GM23338 (cell line): ENCODE measurements at places on chromosomes 11 and 22. TPM values are rescaled to one million over a fixed set of nuclear protein-coding genes. Genes with fewer than 3 reads are reported as not detected.

- DNase-seq, result no peak
Measured at GRCh38 chr11:70547386-70547785, 149.1 kb downstream of the CTTN start.

DNA sequence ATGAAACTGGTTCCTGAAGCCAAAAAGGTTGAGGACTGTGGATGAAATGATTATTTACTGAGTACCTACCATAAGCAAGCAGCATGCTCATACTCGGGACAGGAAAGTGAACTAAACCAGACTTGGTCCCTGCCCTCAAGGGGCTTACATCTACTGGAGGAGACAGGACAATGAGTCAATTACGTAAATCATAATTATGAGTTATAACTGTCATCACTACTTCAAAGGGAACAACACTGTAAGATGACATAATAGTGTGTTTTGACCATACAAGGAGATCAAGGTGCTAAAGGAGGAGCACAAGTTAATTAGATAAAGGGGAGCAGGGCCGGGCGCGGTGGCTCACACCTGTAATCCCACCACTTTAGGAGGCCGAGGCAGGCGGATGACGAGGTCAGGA, 2.5 kb downstream of the FAM227A start:
- no peak for DNase-seq

GRCh38 chr22:26766510-26767350, 109.3 kb downstream of the MIAT start:
- no peak for DNase-seq

DNA sequence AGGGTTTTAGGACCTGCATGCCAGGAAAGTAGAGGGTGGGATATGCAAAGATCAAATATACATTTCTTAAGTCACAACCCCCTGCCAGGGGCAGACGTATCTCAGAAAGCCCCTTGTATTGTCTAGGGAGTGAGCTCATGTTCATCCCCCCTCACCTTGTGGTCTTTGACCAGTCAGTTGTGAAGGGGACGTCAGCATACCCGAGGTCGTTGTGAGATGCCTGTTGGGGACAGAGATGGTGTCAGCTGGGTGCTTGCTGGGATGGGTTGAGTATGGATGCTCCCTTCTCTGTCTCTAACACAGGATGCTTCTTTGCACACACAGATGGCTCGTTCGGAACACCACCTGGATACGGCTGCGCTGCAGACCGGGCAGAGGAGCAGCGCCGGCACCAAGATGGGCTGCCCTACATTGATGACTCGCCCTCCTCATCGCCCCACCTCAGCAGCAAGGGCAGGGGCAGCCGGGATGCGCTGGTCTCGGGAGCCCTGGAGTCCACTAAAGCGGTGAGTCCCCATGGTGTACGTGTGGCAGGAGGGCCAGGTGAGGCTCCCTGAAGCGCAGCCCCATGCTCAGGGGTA, 73.3 kb downstream of the BCR start:
- DNase-seq, result no peak

DNA sequence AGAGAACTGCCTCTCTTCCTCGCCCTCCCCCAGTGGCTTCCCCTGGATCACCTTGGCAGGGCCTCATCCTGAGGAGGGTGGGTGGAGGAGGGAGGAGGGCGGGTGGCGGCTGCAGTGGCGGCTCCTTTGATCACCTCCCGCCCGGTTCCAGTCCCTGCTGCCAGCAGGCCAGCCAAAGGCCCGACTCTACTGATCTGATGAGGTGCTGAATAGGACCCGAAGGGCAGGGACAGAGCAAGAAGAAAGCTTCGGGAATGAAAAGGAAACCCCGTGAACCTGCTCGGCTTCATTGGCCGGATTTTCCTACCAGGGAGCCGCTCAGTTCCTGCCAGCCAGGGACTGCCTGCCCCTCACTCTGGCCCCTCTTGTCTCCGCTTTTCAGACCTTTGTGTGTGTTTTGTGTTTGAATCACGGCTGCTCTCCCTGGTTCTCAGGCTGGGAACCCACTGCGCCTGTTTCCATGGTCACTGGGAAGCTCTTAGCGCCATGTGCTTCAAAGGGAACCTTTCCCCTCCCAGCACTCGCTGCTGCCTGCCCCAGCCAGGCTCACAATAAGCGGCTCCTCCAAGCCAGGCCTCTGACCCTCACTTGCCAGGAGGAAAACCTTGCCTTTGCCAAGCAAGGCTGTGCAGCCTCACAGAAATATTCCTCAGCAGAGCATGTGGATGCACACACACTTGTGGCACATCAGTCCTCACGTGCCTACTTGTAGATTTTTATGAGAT, 56.8 kb downstream of the C22orf31 start:
- DNase-seq, result peak; percentile 88

The RCOR2 gene
- 60.1 and 66.9 TPM in 2 replicates for total RNA-seq

- no peak for DNase-seq
Measured at GRCh38 chr11:117749541-117749910, 47.5 kb downstream of the DSCAML1 start.

The PDXP gene
- 44.2 and 55.6 TPM in 2 replicates for total RNA-seq

The ZNF215 gene
- 18.8 and 20.8 TPM in 2 replicates for total RNA-seq

DNA sequence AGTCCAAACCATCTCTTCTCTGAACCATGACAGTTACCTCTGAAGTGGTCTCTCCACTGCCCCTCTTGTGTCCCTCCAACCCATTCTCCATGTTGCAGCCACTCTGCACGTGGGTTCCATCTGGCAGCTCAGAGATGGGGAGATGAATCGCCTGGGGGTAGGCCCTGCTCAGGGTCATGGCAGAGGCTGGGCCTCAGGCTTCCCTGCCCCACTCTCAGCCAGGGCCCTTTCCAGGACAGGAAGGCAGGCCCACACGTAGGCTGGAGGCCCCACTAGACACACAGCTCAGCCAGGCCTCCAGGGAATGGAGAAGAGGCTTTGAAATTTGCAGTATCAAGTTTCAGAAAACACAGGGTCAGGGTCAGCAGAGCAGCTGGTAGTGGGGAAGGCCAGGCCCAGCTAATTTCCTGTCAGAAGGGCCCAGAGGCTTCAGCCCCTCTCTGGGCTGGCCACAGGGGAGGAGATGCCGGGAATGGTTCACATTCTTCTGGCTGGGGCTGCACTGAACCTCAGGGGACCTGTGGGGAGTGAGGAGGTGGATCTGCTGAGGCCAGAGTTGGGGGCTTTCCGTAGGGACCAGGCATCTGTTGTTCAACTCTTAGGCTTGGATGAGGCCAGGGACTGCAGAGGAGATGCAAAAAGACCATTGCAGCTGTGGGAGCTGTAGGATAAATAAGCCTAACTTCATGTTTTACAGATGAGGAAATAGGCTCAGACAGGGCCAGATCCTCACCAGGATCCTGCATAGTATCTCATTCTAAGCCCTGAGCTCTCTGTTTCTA, 101.6 kb downstream of the SWAP70 start:
- DNase-seq, result peak; percentile 64

The KRTAP5-8 gene
- not detected in 2 replicates for total RNA-seq
